ENCODE measurements at places on chromosomes 5 and 9.

DNA sequence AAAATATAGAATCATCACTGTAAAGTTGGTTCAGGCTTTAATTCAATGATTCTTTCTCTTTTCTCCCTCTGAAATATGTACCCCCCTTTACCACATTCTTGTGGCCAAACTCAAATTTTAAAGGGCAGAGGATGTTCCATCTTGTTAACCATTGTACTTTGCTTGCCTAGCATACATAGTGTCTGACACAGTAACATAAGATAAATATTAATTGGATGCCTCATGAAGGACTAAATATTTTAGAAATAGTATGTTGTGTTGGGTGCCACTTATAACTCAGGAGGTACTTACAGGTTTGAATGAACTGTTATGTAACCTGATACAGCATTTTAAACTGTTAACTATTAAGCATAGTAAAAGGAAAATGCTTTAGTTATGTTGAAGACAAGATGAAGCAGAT, 71.5 kb downstream of the NIPBL start:
- DNase-seq: no peak

- no peak for DNase-seq
Measured at GRCh38 chr5:38535248-38535750, 21.1 kb downstream of the LIFR start.

DNA sequence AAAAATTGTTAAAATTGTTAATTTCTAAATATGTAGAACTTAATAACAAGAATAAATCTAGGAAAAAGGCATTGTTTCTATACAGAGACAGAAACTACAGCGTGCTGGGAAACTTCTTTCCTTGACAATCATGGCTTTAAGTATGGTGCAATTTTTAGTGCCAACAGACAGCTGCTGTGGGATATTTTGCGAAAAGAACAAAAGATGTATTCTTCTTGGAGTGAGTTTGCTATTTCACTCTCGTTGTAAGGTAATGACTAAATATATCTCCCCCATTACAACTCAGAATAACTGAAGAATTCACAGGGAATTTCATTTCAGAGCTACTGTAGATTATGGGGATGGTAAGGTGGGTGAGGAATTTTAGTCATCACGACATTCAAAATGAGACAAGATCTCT, 2055.0 kb upstream of the ACO1 start:
- no peak for DNase-seq

DNA sequence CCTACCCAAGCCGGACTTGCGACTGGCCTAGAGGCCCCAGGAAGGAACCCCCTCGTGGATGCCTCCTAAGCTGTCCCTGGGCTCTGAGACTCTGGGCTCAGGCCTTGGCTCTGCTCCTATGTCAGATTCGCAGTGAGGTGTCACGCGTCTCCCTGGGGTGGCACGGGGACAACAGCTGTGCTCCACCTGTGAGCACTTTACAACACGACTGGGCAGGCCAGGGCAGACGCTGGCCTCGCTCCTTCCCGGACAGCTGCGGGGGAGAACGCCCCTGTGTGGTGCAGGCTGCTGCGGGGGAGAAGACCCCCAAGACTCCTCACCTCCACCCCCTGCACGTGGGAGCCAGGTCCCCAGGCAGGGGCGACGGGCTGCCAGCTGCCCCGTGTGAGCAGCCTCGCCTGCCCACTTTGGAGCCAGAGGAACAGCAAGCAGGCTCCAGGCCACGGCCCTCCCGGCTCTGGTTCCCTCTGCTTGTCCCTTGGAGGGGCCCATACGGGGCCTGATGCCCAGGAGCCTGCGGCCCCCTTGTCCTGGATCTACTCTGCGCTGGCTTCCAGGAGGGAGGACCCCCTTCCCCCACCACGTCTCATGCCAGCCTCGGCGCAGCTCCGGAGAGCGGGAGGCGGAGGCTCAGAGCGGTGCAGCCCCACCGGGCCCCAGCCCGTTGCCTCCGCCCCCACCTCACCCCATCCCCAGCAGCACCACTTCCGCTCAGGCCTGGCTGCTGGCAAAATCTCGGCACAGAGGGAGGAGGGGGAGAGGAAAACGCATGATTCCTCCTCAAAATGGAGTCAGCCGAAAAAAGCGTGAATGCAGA, 36.0 kb downstream of the SARDH start:
- DNase-seq: peak; percentile 72

- DNase-seq: no peak
Measured at GRCh38 chr5:61477788-61478187, 145.7 kb downstream of the ZSWIM6 start.
